ENCODE measurements at places on chromosomes 7 and 10. TPM values are rescaled to one million over a fixed set of nuclear protein-coding genes. Genes with fewer than 3 reads are reported as not detected.

The LRRC18 gene
- not detected for total RNA-seq

- no peak overlapping the region for H3K4me3 ChIP-seq
- H3K27me3 ChIP-seq = no peaks in the 10 kb centered on the region
- no peaks in the 10 kb centered on the region for H3K4me1 ChIP-seq
Observed at GRCh38 chr10:114869520-114869892, 47.9 kb downstream of the FHIP2A start.

DNA sequence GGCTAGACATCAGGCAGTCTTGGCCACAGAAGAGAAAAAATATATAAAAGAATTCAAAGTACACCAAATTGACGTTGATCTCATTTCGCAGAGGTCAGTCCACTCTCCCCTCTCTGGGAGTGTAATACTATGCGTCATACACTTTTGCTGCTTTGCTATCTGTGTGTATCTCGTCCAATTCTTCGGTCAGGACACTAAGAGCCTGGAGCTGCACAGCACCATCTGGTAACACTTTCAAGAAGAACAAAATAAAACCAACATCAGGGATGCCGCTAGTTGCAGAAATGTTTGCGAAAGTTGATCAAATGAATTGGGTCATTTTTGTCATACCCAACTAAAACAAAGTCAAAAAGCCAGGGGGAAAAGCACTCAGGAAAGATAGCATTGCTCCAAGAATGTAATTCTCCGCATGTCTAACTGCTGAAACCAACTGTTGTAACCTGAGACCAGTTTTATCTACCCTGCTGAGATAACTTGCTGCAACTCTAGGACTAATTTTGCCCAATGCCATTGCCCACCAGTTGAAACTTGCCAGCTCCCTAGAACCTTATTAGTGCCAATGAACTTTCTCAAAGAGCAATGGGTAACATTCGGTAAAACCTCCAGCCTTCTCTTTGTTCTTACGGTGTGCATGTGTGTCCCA is 23.0 kb downstream of the TMEM176A start:
- no peak overlapping the region for H3K4me3 ChIP-seq
- H3K4me1 ChIP-seq = no peaks in the 10 kb centered on the region

The NKX1-2 gene
- not detected for total RNA-seq

DNA sequence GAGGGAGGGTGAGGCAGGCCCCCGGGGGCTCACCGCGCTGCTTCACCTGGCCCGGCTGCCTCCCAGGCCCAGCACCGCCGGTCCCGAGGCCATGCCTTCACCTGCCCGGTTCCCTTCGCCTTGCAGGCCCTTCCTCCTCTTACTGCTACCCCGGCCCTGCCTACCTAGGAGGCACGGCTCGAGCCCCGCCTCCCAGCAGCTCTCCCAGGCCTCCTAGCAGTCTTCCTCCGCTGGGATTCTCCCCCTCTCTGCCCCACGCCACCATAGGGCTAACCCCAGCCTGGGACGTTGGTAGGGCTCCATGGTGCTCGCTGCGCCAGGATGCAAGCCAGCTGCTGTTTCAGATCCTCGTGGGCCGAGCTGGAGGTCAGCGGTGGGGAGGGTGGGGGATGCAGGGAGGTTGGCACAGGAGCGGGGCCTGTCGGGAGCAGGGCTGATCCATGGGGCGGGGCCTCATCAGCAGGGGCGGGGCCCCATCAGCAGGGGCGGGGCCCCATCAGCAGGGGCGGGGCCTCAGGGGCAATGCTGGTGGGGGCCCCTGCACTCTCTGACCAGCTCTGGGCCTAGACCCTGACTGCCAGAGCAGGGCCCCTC is 63.3 kb downstream of the RASGEF1A start:
- no peaks in the 10 kb centered on the region for H3K36me3 ChIP-seq
- H3K4me1 ChIP-seq = no peaks in the 10 kb centered on the region
- peak overlapping the region; percentile 55 for H3K4me3 ChIP-seq
- H3K27ac ChIP-seq = no peak overlapping the region
- no peak for DNase-seq

DNA sequence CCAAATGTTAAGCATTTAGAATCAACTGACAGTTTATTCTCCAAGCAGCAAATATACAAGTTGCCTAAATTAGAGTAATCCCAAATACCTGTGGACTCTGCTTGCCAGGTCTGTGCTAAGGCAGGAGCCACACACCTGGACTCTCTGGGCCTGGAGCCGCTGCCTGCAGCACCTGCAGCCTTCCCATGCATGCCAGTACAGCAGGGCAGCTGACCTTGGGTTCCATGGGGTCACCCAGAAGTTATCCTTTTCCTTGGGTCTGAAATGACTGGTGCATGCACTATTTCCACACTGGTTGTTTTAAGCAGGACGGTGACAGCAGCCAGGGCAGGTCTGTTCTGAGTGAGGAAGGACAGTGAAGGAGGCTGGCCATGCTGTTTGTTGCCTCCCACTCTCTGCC is 573.2 kb downstream of the GLRX3 start:
- no peak overlapping the region for H3K27ac ChIP-seq
- H3K4me3 ChIP-seq = no peak overlapping the region
- DNase-seq = no peak
- H3K4me1 ChIP-seq = no peaks in the 10 kb centered on the region

The LRRC61 gene
- 31.1 TPM for total RNA-seq

- H3K4me1 ChIP-seq = no peaks in the 10 kb centered on the region
- no peaks in the 10 kb centered on the region for H3K27me3 ChIP-seq
- H3K4me3 ChIP-seq = no peak overlapping the region
- H3K27ac ChIP-seq = no peak overlapping the region
- no peak for DNase-seq
- H3K36me3 ChIP-seq = no peaks in the 10 kb centered on the region
Observed at GRCh38 chr7:112881-113280, 79.5 kb upstream of the FAM20C start.

- H3K27me3 ChIP-seq = no peaks in the 10 kb centered on the region
- H3K4me1 ChIP-seq = no peaks in the 10 kb centered on the region
- H3K4me3 ChIP-seq = no peak overlapping the region
- no peak overlapping the region for H3K27ac ChIP-seq
Observed at GRCh38 chr7:147376192-147376591, 1214.4 kb upstream of the C7orf33 start.

DNA sequence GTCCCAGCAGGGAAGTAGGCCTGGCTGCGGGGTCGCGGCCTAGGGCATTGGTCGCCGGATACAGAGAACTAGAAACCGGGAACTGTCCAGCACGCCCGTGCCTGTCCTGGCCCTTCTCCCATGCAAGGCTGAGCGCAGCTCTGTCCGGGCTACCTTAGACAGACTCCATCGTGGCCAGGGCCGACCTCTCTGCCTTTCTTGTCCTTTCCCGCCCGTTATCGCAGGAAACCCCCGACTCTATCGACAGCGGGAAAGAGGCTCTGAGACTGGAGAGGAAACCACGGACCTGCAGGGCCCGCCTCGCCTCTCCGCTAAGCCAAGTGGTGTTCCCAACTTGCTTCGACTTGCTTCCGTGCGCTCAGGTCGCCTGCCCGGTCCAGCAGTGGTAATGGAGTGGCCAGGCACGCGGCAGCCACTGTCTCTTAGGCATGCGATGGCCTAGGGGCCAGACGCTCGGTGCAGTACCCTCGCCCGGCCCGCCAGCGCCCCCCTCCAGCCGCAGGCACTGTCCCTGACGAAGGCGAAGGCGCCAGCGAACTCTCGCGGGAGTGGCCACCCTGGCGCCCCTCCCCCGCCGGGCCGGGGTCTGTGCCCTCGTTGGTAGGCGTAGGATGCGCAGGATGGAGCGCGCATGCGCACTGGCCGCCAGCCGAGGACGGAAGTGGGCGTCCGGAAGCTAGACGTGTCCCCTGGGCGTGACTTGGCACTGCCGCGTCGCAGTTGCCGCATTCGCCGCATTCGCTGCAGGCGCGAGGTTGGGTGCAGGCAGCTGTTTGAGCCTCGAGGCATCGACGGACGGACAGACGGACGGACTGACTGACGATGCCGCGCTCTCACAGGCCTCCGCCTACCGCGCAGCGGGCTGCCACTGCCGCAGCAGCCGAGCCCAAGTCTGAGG is 54.4 kb downstream of the MCMBP start:
- DNase-seq = no peak
- H3K27me3 ChIP-seq = no peaks in the 10 kb centered on the region
- no peaks in the 10 kb centered on the region for H3K4me1 ChIP-seq

- no peak overlapping the region for H3K27ac ChIP-seq
- DNase-seq = no peak
- H3K4me3 ChIP-seq = no peak overlapping the region
- peaks cover 45% of the 10 kb centered on the region for H3K4me1 ChIP-seq
- no peaks in the 10 kb centered on the region for H3K27me3 ChIP-seq
Observed at GRCh38 chr10:79287973-79288723, 59.1 kb upstream of the PPIF start.

GRCh38 chr10:119614686-119615085 is 17.9 kb upstream of the TIAL1 start:
- H3K36me3 ChIP-seq = no peaks in the 10 kb centered on the region
- H3K27ac ChIP-seq = no peak overlapping the region
- H3K4me3 ChIP-seq = no peak overlapping the region
- no peaks in the 10 kb centered on the region for H3K4me1 ChIP-seq
- H3K27me3 ChIP-seq = no peaks in the 10 kb centered on the region

GRCh38 chr7:116554436-116554835 is 29.6 kb downstream of the CAV1 start:
- H3K4me1 ChIP-seq = 0 out of 2 replicates have a peak, but pooled peaks cover 4% of the 10 kb centered on the region
- H3K27me3 ChIP-seq = no peaks in the 10 kb centered on the region
- no peak overlapping the region for H3K4me3 ChIP-seq
- H3K36me3 ChIP-seq = no peaks in the 10 kb centered on the region

- H3K36me3 ChIP-seq = no peaks in the 10 kb centered on the region
- H3K4me3 ChIP-seq = no peak overlapping the region
- H3K4me1 ChIP-seq = no peaks in the 10 kb centered on the region
Observed at GRCh38 chr10:37752334-37752875, 105.0 kb downstream of the ZNF248 start.

The SLC13A1 gene
- 0.10 TPM for total RNA-seq

The OR2A42 gene
- total RNA-seq = not detected
